ENCODE measurements at places on chromosomes 1 and 21.

DNA sequence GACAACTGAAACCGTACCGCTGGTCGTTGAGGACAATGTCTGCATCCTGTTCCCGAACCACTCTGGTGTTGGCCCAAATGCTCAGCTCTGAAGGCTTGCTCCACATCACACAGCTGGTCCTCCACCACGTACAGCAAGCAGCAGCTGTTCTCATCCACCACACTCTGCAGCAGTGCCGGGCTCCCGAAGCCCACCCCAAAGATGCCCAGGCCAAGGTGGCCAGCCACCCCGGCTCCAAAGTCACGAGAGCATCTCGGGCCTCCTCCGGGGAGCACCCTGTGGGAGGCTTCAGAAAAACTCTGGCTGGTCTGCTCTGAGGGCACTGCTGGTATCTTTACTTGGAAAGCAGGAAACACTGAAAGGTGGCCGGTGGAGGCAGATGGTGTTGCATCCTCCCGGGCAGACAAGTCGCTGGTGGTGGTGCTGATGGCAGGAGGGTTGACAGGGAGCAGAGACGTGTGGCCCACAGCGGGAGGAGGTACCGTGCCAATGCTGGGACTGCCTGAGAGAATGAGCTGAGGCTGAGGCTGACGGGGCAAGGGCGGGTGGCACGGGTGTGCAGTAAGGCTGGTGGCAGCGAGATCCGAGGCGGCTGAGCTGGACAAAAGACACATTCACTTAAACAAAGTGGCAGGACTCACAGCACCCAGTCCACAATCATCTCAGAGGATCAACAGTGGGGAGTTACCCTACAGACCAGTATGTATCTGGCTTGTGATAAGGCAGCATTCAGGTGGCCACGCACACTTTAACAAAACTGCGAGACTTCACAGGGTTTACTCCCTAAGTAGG is 6.5 kb upstream of the CCDC27 start:
- DNase-seq, result no peak

GRCh38 chr1:68745451-68745850 is 248.6 kb upstream of the DEPDC1 start:
- DNase-seq, result no peak

- no peak for DNase-seq
Observed at GRCh38 chr1:198633675-198634121, 5.1 kb upstream of the PTPRC start.

GRCh38 chr1:59669752-59670312 is 144.9 kb upstream of the HOOK1 start:
- no peak for DNase-seq

DNA sequence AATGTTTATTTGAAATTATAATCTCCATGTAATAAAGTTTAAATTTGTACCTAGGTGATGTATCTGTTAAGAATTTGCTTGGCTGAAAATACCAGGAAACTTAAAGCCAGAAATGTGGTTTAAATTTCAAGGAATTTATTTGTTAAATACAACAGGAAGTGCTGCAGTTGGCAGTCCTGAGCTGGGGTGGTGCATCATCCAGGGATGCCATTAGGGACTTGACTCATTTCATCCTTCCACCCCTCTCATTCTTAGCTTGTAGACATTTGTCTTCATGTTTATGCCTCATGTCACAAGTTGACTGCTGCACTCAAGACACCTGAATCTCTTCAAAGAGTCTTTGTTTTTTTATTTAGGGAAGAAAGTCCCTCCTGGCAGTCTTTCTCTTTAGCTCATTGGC is 175.9 kb downstream of the LHX8 start:
- DNase-seq, result no peak

GRCh38 chr1:53305650-53306049 is 22.2 kb downstream of the LRP8 start:
- DNase-seq, result no peak

- no peak for DNase-seq
Observed at GRCh38 chr1:110800079-110800478, 72.9 kb upstream of the CD53 start.

DNA sequence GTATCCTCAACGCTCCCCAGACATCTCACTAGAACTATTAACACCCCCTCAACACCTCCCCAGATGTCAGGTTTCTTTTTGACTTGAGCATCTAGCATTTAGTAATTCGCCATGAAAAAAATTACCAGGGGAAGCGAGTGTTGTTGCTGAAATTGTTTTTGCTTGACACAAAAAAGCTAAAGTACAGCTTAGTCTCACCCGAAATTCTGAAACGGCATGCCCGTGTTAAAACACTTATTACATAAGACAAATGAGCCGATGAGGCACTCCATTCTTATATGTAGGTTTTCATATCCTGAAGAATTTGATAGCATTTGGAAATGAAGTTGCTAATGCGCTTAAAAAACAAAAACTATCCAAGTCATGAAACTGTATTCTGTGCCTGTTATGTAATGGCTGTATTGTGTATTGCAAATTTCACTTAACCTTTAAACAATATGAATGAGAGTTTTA is 1.3 kb upstream of the NRIP1 start:
- DNase-seq, result no peak

DNA sequence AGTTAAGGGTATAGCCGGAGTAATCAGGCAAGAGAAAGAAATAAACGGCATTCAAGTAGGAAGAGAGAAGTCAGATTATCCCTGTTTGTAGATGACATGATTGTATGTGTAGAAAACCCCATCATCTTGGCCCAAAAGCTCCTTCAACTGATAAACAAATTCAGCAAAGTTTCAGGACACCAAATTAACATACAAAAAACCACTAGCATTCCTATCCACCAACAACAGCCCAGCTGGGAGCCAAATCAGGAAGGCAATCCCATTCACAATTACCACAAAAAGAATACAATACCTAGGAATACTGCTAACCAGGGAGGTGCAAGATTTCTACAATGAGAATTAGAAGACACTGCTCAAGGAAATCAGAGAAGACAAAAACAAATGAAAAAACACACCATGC is 45.3 kb downstream of the MAST2 start:
- no peak for DNase-seq

DNA sequence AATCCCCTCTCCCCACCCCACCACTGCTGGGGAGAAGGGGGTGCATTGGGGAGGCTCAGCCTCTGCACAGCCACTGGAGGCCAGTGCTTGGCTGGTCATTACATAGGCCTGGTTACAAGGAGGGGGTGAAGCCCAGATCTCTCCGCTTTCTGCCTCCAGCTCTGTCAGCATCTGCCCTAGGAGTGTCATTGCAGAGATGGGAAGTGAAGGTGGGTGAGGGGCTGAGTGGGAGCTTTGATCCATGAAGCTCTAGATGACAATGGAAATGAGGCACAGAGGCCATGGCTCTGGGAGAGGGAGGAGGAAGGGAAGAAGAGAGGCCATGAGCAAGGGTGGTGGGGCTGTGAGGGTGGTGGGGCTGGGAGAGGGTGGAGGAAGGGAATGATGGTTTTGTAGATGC is 411.6 kb downstream of the MATN1 start:
- no peak for DNase-seq

Data from central memory CD8-positive, alpha-beta T cell (primary cell).